ENCODE measurements at places on chromosomes 1 and 21.

DNA sequence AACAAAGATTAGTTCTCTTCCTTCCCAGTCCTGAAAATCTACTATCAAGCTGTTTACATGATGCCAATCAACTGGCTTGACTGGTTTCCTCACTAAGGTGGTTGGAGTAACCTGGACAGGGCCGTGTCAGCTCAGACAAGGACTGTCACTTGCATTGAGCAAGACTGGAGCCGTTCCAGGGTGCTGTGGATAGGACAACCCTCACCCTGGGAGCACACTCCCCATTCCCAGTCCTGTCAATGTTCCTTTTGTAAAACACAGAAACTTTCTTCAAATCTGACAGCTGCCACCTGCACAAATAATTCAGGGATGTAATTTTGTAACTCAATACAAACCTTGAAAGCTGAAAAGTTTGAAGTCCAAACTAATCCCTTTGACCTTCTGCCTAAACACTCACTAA lies 31.4 kb downstream of the PLPP3 start:
- no peak for DNase-seq

DNA sequence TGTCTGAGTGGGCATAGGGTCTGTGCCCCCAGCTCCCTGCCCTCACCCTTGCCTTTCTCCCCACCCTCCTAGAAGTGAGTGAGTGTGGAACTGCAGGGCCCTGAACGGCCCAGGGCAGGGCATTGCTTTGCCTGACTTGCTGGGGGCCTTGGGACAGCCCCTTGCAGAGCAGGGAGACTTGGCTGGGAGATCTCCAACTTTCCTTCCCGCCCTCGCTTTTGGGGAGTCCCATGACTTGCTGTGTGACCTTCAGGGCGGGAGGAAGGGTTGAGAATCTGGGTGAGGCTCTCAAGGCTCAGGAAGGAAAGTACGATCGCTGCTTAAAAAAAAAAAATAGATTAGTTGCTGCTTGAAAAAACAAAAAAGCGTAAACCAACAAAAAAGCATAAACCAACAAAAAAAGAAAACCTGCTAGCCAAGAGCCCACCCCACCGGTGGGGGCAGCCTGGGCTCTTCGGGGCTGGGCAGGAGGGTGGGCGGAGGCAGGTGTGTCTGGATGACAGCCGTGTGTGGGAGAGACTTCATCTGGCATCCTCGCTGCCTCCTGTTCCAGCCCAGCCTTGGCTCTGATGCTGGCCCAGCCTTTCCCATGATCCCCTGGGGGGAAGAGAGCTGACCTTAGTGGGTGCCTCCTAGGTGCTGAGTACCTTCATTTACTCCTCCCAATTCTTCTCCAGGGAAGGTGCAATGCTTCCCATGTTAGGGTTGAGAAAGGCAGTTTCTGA lies 6.5 kb downstream of the NBL1 start:
- no peak for DNase-seq

DNA sequence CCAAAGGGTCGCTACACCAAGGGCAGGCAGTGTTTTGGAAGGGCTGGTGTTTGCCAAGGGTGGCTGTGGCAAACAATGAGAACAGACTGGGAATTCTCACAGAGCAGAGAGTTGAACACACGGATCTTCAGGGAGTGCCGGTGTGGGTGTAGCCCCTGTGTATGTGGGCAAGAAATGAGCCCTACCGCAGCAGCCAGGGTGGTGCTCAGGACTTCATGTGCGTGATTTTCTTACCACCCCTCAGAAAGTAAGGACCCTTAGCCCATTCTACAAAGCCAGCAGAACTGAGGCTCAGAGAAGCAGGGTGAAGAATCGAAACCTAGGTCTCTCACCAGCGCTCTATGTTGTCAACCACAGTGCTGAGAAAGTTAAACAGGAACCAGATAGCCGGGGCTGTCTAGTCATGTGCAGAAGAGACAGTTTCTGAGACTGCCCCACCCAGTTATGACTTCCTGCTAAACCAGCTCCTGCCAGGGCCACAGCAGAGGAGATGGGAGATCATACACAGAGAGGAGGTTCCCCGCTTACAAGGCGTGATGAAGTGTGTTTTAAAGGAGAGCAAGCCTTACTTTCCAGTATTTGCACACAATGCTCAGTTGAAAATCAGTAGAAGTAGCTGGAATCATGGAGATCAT lies 21.9 kb upstream of the MORC3 start:
- no peak for DNase-seq

DNA sequence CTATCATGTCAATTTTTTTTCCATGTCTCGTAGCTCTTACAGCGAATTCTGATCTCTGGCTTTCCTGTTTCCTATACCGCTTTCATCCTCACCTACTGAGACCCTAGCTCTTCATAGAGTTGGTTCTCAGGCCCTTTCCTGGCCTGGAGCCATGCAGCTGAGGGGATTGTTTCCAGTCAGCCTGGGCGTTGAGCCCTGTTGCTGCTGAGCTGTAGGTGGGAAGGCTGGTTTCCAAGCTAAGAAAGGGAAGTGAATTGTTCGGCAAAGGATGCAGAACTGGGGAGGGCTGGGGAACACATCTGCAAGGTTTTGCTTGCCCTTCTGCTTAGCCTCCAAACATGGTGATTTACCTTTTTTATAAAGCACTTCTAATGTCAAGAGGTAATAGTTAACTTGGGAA lies 41.5 kb downstream of the SPATA46 start:
- no peak for DNase-seq
